ENCODE measurements at places on chromosomes 11 and 22.

DNA sequence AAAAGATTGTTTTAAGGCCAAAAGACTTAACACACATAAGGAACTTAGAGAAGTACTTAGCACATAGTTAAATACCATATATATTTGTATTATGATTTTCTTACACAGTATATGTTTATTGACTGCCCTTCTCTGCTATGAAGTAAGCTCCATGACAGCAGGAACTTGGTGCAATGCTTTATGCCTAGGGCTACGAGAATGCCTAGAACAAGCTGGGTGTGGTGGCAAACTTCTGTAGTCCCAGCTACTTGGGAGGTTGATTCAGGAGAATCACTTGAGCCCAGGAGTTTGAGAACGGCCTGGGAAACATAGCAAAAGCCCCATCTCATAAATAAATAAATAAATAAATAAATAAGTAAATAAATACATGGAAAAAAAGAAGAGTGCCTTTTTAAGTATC is 1.9 kb downstream of the SLC5A12 start:
- no peak for DNase-seq

- no peak for DNase-seq
These were observed 1.2 kb downstream of the PLA2G3 start for GRCh38 chr22:31139066-31139465.

- DNase-seq = no peak
These were observed 2.3 kb downstream of the ADORA2A start for GRCh38 chr22:24429411-24430365.

DNA sequence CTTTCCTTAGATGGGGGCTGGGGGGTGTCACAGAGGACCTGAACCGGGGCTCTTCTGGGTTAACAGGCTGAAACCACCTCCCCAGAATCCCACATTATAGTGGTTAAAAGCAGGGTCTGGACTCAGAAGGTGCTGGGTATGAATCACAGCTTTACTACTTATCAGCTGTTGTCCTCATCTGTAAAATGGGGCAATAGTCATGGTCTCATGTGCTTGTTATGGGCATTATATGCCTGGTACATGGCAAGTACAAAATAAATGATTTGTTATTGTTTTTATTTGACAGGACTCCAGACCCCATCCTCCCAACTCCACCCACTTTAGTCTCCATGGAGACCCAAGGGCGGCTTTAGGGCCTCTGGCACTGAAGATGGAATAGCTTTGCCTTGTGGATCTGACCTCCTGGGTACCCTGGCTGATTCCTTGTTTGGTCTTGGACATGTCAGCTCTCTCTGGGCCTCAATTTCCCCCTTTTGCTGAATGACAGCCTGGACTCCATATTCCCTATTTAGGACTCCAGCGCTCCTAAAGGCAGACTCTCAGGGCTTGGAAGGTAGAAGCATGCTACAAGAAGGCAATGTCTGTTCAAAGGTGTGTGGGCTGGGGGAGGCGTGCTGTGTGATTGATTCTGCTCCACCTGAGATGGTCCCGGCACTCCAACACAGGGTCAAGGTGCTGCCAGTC is 812 bp upstream of the SMTN start:
- no peak for DNase-seq

DNA sequence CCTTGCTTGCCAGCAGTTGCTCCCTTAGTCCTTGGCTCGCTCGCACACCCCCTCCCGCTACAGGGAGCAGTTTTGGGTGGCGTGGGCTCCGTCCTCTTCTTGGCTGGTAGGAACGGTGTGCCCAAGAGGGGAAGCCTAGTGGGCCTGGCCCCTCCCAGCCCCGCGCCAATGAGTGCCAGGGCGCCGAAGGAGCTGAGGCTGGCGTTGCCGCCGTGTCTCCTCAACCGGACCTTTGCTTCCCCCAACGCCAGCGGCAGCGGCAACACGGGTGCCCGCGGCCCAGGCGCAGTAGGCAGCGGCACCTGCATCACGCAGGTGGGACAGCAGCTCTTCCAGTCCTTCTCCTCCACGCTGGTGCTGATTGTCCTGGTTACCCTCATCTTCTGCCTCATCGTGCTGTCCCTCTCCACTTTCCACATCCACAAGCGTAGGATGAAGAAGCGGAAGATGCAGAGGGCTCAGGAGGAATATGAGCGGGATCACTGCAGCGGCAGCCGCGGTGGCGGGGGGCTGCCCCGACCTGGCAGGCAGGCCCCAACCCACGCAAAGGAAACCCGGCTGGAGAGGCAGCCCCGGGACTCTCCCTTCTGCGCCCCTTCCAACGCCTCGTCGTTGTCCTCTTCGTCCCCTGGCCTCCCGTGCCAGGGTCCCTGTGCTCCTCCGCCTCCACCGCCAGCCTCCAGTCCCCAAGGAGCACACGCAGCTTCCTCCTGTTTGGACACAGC is 1.6 kb downstream of the C11orf87 start:
- no peak for DNase-seq

All from fibroblast of skin of left biceps (primary cell).